H7 (cell line): ENCODE measurements at places on chromosomes 5 and 9. TPM values are rescaled to one million over a fixed set of nuclear protein-coding genes. Genes with fewer than 3 reads are reported as not detected.

Gene DCP2
- total RNA-seq = 62.7 and 83.1 TPM in 2 replicates

Gene ORM2
- total RNA-seq = 1.2 and 2.2 TPM in 2 replicates

Gene PTPN3
- total RNA-seq = 0.62 and 2.0 TPM in 2 replicates

Gene PCDHB11
- total RNA-seq = 0.03 and 0.18 TPM in 2 replicates

Gene FAM221B
- not detected in 2 replicates for total RNA-seq

Gene GRXCR2
- not detected in 2 replicates for total RNA-seq
